ENCODE measurements at places on chromosomes 11 and 22. TPM values are rescaled to one million over a fixed set of nuclear protein-coding genes. Genes with fewer than 3 reads are reported as not detected.

THY1 gene
- total RNA-seq: 6.4 TPM

MFRP gene
- total RNA-seq: not detected

B4GALNT4 gene
- 13.9 TPM for total RNA-seq

ARHGAP8 gene
- 18.9 TPM for total RNA-seq

UBQLN3 gene
- total RNA-seq: not detected

SPCS2 gene
- 42.8 TPM for total RNA-seq

THRSP gene
- total RNA-seq: not detected

C11orf68 gene
- 6.6 TPM for total RNA-seq

ZNF215 gene
- 5.6 TPM for total RNA-seq

- DNase-seq: no peak
Observed at GRCh38 chr11:45331839-45332238, 45.7 kb upstream of the SYT13 start.

GRCh38 chr11:82146789-82147188 lies 586.9 kb downstream of the FAM181B start:
- no peak for DNase-seq

- DNase-seq: no peak
Observed at GRCh38 chr22:41563051-41563711, 2.4 kb downstream of the CSDC2 start.

DNA sequence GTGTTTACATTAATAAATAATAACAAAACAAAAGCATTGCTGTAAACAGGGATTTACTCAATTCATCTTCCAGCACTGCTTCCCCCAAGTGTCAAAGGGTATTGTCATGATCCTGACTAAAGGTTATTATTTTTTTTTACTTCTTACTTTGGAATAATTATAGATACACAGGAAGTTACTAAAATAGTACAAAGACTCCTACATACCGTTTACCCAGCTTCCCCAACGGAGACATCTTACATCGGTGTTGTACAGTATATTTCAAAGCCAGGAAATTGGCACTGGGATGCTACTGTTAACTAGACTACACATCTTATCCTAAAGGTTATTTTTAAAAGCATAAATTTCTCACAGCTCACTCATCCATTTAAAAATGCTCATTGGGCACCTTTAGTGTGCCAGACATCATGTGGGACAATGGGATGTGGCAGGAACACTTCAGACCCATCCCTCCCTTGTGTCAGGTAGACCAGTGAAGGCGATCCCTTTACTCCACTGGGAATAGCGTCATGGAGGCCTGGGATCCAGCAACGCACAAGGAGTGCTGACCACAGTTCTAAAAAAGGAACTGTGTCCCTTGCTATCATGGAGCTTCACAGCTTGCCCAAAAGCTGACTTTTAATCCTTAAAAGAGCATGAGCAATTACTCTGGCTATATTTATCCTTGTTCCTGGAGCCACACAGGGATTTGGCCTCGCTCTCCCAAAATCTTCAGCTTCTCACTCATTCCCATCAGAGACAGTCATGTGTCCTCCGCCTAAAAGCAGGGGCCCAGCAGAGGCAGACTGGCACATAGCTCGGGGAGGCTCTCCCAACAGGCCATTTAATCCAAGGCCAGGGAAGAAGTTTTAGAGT lies 3.1 kb upstream of the IRAG1 start:
- no peak for DNase-seq

DNA sequence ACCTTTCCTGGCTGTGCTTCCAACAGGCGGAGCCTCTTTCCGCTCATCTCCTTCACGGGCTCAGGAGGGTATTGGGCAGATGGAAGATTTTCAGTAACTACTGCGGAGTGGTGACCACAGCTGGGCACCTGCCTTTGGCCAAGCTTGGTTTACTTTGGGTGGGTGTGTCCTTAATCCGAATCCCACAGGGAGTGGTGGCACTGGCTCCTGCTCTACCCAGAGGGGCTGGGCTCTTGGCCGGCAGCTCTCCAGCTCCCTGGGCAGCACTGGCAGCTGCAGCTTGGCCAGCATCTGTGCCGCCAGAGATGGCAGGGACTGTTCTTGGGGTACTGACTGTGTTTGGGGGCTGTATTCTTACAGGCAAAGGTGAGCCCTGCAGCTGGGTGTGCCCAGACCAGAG lies 29.8 kb downstream of the BID start:
- DNase-seq: no peak

DNA sequence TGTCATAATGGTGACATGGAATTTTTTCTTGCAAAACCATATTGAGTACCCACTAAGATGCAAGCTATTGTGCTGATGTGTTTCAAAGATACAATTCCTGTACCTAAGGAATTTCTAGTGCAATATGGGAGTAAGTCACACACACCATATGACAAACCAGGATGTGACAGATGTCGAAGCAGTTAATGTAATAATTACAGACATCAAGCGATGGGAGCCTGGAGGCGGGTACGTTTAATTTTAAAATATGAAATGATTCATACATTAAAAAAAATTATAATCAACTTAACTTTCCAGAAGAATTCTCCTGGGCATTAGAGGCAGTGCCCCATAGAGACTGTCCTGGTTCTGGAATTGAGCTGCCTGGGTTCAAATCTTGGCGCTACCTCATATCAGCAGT lies 6.0 kb downstream of the SYCE3 start:
- DNase-seq: no peak

- no peak for DNase-seq
Observed at GRCh38 chr11:121473064-121473777, 20.5 kb upstream of the SORL1-AS1 start.

GRCh38 chr22:23503736-23504440 lies 76.2 kb downstream of the IGLL1 start:
- no peak for DNase-seq

DNA sequence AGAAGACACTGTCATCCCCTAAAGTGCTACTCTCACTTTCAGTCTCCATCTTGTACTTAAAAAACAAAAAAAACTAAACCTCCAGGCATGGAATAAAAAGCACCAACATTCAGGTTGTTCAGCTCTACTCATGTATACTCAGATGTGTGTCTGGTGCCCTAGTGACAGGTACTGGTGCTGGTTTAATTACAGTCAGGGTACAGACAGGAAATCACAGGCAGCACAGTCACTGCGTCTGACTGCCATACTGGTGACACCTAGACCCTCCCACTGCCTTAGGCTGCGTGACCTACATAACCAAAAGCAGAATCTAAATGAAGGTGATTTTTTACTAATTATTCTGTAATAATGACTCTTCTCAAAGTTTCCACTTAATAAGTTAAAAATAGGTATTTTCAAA lies at the start of gene ARHGAP32:
Gene ARHGAP32, minus strand, starts transcription at position 176 of the 400 bp plus-strand sequence. Its CDS starts 127 bp downstream, at position 49.
- no peak for DNase-seq

DNA sequence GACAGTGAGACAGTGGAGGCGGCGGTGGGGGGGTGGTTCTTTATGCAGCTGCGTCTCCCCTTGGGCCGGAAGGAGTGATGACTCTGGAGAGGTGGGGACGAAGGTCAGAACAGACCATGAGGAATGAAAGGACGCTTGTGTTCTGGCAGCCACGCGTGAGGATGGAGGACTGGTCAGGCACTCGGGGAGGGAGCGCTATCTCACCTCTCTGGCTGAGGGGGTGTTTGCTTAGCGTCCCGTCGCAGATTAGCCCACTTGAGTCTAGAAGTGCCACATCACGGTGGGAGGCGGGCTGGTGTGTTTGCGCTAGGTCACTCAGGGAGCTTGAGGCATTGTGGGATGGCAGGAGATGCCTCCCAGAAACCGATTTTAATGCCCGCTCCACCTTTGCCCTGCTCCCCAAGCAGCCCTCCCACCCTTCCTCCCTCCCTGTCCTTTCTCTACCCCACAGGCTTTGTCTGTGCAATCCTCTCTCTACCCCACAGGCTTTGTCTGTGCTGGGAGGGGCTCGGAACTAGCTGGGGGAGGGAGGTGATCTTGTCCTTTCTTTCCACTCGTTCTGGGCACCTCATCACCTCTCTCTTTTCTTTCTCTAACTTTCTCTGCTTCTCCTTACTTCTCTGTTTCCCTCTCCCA lies 97.8 kb downstream of the PKNOX2 start:
- DNase-seq: no peak

DNA sequence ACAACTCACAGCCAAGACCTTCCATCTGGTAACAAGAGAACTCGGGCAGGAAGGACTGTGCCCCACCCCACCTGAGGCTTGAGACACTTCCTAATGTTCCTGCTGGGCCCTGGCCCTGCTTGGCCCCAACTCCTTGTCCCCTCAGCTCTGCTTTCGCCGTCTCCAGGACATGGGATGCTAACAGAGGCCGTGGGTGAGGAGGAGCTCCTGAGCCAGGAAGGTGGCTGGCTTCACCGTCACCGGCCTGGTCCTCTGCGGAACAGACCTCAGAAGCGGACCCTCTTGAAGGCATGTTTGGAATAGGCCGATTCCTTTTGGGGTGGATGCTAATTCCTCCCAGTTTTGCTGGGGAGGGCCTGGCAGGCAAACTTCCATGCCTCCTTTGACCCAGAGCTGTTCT lies 154.3 kb downstream of the CACNA1I start:
- no peak for DNase-seq

DNA sequence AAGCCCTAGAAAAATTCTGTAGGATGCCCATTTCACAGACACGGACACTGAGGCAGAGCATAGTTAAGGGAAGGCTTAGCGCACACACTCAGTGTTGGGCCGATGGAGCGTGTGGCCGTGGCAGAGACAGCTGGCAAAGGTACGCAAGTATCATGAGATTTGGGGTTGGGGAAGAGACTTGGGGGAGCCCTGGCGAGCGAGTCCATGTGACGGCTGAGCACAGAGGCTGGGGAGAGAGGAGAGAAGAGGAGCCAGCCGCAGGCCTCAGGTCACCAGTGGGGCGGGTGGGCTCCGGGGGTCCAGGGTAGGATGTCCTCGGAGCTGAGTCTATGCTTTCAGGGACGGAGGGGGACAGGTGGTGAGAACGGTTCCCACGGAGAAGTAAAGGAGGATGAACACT lies 311.3 kb downstream of the CTTN start:
- DNase-seq: no peak

- DNase-seq: no peak
Observed at GRCh38 chr11:11973866-11974265, 34.6 kb downstream of the DKK3 start.

DNA sequence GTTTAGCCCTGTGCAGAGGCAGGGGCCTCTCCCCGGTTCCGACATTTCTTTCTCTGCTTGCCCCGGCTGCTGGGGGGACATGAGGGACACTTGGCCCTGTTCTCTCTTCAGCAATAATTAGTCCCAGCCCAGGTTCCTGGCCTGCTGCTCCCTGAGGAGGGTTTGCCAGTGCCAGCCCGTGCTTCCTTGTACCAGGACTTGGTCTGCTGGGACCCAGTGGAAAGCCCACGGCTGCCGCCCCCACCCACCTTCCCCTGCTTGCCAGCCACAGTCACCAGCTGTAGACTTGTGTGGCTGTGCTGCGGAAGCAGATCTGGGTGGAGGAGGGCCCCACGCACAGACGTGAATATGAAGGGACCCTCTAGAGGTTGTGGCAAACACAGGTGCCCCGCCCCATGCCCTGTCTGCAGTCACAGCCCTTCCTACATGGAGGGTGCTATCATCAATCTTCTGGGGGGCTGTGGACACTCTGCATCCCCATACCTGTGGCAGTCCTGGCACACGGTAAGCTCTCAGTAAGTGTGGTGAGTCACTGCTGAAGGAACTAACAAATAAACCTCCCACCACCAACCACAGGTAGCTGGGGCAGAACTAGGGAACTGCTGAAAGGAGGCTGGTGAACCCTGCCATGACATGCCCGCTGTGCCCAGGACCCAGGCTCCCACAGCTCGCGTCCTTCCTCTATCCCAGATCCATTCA lies 949 bp downstream of the TP53AIP1 start:
- no peak for DNase-seq

GRCh38 chr22:45254388-45254787 lies 13.7 kb upstream of the KIAA0930 start:
- DNase-seq: no peak

GRCh38 chr11:20159466-20160381 lies 551 bp downstream of the DBX1 start:
- DNase-seq: no peak

- DNase-seq: no peak
Observed at GRCh38 chr11:47659276-47659675, 16.9 kb upstream of the MTCH2 start.

DNA sequence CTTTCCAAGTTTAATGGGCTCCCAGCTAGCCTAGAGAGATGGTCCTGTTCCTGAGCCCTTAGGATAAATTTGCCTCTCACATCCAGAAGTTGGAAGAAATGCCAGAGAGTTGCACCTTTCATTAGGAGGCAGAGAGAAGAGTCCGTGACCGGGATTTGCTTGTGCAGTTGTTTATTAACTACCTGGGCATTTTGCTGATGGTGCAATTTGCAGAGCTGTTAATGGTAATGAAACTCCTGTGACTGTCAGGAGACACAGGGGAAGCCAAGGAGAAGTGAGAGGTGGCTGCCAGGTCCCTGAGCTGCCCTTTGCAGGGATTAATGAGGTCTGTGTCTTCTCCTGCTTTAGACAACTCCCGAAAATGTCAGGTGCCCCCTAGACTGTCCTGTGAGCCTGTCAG lies 69.1 kb upstream of the B3GAT1 start:
- DNase-seq: peak; percentile 6

DNA sequence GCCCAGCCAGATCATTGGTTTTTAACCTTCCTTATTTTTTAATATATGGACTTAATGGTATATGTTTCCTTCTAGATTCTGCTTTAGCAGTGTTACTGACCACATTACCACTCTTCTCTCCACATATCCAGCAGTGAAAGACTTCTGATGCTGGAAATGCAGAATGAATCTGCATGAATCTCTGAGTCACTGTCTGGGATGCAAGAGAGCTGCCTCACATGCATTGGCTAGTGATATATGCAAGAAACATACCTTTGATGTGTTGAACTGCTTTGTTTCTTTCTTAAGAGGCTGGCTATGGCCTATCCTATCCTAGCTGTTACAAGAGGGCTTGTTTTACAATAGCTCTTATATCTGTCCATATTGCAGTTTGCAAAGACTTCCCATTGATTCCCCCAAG lies 16.6 kb upstream of the AMPD3 start:
- no peak for DNase-seq

DNA sequence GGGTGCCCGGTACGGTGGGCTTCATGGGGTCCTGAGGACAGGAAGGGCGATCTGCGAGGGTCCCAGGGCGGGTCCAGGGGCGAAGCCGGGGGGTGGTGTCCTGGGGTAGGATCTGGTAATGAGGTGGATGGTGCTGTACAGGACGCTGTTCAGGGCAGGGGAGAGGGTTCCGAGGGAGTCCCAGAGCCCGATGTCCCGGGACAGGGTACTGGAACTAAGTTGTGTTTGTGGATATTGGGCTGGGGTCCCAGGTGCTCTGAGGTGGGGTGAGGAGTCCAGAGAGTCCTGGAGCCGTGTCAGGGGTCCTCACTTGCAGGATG lies 426 bp downstream of the LZTR1 start:
- no peak for DNase-seq

DNA sequence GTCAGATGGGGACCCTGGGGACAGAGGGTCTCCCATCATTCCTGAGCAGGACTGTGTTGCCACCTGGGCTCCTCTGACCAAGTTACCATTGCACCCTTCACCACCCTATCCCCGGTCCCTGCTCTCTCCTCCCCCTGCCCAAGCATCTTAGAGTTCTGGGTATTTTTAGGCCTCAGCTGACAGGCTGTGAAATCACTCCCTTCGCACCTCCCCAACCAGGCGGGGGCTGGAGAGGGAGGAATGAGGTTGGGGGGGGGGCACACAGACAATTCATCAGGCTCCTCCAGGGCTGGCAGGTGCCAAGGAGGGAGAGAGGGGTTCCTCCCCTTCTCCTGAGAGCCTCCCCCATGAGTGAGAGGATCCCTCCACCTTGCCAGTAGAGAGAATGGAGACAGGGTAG lies 9.0 kb downstream of the SYT7 start:
- DNase-seq: no peak

GRCh38 chr22:31611061-31611760 lies 50.8 kb downstream of the PISD start:
- DNase-seq: no peak
